ENCODE measurements at places on chromosomes 3 and 15.

DNA sequence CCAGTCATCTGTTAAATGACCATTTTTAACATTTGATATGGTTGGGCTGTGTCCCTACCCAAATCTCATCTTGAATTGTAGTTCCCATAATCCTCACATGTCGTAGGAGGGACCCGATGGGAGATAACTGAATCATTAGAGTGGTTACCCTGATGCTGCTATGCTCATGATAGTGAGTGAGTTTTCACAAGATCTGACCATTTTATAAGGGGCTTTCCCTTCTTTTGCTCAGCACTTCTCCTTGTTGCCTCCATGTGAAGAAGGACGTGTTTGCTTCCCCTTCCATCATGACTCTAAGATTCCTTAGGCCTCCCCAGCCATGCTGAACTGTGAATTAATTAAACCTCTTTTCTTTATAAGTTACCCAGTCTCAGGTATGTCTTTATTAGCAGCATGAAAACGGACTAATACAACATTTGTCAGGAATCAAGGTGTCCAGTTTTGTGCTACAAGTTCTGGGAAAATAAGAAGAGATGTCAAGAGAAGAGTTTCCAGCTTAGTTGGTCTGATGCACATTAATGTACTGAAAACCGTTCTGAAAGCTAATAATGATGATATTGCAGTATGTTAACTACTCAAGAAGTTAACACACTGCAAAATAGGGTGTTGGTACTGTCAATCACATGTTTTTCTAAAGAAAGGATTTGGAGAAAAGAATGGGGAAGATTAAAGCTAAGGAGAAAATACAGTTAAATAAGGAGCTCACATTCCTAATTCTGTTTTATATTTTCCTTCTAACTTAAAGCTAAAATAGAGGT is 67.9 kb downstream of the ATP8B4 start:
- DNase-seq, result no peak

GRCh38 chr3:149292666-149293065 is 40.8 kb downstream of the TM4SF18 start:
- no peak for DNase-seq

DNA sequence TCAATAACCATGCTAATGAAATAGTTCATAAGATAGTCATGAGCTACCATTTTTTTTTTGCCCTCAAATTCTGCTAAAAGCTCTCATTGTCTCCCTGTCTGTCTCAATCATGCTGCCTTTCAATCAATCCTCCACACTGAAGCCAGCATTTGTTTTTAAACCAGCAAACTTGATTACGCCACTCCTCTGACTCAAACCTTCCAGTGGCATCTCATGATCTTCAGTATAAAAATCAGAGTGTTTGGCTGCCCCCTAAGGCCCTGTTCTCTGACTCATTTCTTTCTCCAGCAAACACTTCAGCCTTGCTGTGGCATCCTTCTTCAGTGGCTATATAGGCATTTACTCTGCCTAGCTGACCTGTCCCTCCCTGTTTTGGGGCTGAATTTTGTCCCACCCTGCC is 36.0 kb upstream of the EOMES start:
- DNase-seq, result no peak

DNA sequence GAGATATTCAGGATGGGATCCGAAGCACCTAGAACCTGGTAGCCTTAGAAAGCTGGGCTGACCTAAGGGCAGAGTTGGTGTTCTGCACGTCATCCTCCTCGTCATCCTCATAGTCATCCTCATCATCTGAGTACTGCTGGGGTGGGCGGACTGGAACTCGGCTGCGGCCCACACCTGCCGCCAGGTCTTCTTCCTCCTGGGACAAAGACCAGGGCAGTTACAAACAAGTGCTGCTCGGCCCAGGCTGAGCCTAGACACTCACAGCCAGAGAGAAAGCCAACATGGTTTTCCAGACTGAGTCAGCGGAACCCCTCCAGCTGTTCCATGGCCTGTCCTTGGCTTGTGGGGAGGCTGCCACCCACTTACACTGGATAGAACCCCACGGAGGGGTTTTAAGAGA is 40.5 kb downstream of the SEMA3G start:
- DNase-seq, result no peak

DNA sequence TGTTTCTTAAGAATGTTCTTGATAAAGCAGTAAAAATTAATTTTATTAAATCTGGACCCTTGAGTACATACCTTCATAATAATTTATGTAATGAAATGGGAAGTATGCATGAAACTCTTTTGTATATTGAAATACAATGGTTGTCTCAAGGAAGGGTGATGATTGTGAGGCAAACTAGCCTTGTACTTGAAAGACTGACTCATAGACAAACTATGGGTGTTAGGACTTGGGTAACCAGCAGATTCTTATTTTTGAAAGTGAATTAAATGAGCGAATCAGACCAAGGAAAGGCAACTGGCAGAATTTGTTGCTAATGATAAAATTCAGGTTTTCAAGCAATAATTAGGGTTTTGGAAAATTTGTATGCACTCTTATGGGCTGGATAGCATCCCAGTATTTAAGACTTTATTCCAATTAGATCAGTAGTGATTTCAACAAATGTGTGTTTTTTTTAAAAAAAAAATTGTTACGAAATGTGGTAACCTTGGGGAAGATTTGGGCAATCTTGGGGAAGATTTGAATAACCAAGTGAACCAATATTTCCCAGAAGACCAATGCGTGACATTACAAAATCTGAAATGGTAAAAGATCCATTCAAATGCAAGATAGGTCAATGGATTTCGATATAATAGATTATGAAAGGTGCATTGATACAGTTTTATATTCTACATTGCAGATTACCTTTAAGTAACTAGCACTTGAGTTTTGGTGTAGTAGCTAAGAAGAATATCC is 42.0 kb downstream of the ATP2C1 start:
- DNase-seq, result no peak

DNA sequence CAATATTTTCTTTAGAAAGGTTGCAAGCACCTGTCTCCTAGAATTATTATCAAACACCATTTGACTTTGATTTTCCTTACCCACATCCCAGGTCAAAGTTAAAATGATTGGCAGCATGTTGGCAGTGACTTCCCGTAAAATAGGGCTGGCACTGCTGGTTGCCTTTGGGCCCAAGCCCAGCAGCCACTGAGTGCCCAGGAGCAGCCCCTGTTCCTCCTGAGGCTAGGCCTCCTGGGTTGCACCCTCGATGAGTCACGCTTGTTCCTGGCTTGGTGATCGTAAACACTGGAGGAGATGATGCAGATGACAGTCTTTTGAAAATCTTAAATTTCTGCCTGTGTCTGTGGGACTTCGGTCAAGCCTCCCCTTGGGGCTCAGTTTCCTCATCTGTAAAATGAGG is 290.0 kb downstream of the TLE3 start:
- DNase-seq, result no peak

DNA sequence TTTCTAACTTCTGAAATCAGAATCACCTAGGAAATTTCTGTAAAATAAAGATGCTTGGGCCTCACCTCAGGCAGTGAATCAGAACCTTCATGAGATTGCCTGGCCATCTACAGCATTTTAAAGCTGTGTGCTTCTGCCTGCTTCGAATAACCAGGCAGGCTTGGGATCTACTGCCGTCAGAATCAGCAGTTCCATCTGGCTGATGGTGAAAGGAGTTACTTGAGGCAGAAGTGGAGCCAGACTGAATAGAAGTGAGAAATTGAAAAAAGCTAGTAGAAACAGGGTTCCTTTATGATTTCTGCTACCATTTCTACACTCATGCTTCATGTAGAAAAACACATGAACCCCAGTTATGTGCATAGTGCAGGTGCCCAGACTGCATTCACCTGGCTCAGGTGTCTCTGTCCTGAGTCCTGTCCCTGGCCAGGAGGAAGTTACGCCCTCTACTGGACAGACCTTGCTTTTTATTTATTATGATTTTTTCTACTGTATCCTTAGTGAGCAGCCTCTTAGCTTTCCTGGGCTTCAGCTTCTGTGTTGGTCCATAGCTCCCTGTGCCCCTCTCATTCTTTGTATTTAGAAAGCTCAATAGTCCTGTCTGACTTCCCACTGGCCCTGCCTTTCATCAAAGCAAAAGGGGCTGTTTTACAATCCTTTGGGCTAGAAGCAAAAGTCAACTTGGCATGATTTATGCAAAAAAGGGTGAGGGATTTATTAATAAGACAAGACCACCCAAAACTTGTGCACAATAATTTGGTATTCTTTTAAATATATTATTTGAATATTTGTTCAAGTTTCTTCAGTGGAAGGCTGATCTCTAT is 200.8 kb upstream of the GOLGA6L4 start:
- DNase-seq, result no peak

- DNase-seq, result no peak
Observed at GRCh38 chr3:11091791-11092190, 62.5 kb upstream of the HRH1 start.

DNA sequence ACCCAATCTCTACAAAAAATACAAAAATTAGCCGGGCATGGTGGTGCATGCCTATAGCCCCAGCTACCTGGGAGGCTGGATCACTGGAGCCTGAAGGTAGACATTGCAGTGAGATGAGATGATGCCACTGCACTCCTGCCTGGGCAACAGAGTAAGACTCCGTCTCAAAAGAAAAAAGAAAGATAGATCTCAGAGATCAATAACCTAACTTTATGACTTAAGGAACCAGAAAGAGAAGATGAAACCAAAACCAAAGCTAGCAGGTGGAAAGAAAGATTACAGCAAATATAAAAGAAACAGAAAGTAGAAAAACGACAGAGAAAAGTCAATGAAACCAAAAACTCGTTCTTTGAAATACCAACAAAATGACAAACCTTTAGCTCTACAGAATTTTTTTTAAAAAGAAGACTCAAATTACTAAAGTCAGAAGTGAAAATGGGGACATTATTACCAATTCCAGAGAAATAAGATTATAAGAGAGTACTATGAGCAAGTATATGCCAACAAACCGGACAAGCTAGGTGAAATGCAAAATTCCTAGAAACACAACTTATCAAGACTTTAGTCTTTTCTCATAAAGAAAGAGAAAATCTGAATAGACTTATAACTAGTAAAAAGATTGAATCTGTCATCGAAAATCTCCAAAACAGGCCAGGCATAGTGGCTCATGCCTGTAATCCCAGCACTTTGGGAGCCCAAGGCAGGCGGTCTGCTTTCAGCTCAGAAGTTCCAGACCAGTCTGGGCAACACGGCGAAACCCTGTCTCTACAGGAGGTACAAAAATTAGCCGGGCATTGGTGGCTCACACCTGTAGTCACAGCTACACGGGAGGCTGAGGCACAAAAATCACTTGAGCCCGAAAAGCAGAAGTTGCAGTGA is 35.0 kb downstream of the ACAP2 start:
- DNase-seq, result no peak

DNA sequence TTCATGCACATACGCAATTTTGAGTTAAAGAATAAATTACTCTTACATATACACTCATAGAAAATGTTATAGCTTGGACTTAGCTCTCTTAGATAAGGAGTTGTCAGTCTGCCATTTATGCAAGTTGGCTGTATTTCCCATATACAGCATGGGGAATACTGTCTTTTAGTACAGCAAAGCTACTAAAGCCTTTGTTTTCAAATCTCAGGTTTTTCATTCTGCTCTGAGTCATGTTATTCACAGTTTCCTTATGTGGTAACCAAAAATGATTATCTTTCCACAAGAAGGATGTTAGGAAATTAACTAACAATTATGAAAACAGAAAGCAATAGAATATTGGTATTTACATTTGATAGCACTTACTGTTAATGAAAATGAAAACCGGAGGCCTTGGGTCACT is 4.3 kb upstream of the TIPARP start:
- no peak for DNase-seq

All from stimulated activated CD4-positive, alpha-beta T cell treated with anti-CD3 and anti-CD28 coated beads, Interleukin-12 subunit alpha, Interleukin-12 subunit beta, amount 100 ng/mL, for 48 hours (primary cell).